Stomach (tissue), 19 donors: ENCODE measurements at places on chromosomes 6 and 20.

DNA sequence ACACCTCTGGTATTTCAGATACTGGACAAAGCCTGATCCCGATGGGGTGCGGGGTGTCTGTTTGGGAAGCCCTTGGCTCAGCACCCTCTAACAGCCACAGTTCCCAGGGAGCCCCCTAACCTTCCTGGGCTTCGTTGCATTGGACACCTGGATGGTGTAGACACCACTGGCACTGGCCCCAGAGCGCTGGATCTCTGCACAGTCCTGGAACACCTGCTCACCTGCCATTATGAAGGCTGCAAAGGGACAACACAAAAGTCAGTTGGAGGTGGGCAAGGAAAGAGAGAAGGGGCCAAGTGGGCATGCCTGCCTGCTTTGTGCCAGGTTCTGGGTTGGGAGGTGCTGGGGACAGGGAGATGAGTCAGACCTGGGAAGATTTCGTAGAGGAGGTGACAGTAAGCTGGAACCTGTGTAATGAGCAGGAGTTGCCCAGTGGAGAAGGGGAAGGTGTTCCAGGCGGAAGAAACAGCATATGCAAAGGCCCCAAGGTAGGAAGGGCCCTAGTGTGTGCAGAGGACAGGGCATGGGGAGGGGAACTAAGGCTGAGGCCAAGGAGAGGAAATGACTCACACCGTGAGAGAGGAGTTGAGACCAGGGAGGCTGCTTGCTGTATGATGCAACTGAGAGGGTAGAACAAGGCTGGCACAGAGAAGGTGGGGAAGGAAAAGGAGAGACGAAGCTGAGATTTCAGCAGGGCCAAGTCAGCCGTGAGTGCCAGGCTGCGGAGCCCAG is 34.9 kb downstream of the ANGPT4 start:
- no peak for DNase-seq

DNA sequence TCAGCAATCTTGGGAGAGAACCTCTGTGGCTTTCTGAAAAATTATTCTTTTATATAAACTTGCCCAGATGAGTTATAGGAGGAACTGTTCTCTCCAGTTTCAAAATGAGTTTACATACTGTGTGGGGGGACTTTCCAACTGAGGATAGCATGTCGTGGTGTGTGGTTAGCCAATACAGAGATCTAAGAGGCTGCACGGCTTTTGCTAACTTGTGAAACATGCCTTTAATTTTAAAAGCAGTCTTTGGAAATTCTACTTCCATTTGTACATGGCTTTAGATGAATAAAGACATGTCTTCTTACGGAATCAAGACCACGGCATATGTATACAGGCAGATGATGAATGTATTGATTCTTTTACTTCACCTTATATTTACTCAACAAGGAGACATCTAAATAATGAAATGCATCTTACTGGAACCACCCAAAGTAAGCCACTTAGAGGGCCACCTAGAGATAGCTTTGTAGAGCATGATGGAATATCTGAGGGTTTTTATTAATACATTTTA is 39.8 kb downstream of the HIVEP1 start:
- no peak for DNase-seq

DNA sequence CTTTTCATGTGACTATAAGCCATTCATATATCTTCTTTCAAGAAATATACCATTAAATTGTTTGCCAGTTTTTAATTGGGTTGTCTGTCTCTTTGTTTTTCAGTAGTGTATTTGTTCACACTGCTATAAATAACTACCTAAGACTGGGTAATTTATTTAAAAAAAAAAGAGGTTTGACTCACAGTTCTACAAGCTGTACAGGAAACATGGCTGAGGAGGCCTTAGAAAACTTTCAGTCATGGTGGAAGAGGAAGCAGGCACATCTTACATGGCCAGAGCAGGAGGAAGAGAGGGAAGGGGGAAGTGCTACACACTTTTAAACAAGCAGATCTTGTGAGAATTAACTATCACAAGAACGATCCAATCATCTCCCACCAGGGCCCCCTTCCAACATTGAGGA is 255.3 kb downstream of the EPM2A start:
- no peak for DNase-seq

GRCh38 chr20:23655491-23656211 is 17.9 kb upstream of the CST3 start:
- no peak for DNase-seq

- DNase-seq: no peak
These were observed 236.2 kb downstream of the GRM1 start for GRCh38 chr6:146265056-146265455.

- DNase-seq: no peak
These were observed 43.3 kb downstream of the GTF2H5 start for GRCh38 chr6:158211273-158212055.

- no peak for DNase-seq
These were observed 42.6 kb downstream of the OSTM1 start for GRCh38 chr6:108031968-108032367.

DNA sequence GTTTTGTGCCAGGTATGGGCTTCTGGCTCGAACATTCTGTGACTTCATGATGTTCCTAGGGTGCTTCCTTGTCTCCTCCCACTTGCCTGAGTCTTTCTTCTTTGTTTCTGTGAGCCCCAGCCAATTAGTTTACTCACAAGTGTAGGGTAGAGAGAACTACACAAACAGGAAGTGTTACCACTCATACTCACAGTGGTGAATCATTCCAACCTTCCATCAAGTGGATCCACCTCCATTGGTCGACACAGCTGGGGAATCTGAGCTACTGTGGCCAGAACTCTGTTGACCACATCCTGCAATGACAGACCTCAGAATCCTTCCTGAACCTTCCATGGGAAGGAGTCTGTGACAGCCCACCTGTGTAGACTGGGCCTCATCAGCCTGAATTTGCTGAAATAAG is 76.8 kb downstream of the UNC5CL start:
- DNase-seq: peak; percentile 20

DNA sequence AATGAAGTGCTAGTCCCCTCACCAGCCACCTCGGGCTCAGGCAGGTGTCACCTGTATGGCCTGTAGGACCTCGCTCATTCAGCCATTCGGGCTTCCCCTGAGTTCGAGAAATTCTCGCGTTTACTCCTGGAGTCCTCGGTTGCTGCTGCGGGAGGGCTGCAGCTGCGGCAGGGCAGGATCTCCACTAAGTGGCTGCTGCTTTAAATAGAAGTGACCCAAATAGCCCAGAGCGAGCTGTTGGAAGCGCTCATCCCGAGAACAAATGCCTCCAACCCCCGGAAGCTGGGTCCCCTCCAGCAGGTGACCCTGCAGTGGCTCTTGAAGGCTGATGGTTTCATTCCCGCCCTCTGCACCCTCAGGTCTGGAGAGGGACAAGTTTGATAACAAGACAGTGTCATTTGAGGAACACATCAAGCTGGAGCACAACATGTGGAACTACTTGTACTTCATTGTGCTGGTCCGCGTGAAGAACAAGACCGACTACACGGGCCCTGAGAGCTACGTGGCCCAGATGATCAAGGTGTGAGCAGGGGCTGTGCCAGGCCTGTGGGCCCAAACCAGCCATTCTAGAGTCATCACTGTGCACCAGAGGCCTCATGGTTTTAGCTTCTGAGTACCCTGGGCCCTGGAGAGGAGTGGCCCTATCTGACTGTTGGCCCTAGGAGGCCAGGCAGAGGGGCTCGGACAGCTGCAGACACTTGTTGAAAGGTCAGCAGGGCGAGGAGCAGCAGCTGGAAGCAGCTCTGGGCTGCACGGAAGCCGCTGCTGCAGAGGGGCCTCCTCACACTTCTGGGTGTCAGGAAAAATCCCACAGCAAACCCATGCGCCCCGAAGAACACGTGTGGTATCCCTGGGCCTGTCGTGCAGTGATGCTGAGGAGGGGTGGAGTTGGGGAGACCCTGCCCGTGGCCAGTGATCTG is 18.1 kb downstream of the UQCC2 start:
- DNase-seq: no peak
